IMR-90 (cell line): ENCODE measurements at places on chromosomes 13 and 19.

DNA sequence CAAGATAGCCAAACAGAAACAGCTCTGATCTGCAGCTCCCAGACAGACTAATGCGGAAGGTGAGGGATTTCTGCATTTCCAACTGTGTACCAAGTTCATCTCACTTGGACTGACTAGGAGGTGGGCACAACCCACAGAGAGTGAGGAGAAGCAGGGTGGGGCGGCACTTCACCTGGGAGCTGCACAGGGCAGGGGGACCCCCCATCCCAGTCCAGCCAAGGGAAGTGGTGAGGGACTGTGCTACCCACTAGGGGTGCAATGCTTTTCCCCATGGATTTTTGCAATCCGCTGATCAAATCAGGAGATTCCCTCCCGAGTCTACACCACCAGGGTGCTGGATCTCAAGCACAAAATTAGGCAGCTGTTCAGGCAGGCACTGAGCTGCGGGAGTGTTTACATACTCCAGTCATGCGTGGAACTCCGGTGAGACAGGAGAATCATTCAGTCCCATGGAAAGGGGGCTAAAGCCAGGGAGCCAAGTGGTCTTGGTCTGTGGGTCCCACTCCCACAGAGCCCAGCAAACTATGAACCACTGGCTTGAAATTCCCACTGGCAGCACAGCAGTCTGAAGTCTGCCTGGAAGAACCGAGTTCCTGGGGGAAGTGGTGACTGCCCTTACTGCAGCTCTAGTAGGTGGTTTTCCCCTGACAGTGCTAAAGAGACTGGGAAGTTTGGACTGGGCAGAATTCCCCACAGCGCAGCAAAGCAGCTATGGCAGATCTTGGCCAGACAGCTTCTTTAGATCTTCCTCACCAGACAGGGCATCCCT, 85.1 kb upstream of the UFM1 start:
- no peak for DNase-seq

DNA sequence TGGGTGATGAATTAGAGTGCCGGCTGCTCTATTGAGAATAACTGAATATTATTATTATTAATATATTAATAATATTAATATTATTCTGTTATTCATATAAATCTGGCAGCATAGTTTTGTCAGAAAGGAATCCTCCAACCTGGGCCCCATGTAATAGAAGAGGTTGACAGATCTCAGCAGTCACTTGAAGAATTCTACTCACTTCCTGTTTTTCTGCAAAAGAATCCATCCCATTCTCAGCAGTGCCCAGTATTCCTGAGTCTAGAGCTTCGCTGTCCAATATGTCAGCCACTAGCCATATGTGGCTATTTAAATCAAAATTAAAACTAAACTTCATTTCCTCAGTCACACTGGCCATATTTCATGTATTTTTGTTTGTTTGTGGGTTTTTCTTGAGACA, 72.4 kb upstream of the USPL1 start:
- no peak for DNase-seq

DNA sequence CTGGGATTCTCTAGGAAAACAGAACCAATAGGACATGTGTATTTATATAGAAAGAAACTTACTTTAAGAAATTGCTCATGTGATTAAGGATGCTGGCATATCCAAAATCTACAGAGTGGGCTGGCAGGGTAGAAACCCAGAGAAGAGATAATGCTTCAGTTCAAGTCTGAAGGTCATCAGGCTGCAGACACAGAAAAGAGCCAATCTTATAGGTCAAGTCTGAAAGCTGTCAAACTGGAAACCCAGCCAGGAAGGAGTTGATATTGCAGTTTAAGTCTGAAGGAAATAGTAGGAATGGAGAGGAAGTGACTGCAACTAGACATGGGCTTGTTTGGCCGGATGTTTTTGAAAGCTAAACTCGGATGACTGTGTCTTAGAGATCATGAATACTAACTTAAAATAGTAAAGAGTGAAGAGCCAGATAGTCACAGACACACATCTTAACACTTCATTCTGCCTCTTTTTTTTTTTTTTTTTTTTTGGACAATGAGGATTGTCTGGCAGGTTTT, 125.3 kb upstream of the GPC6 start:
- no peak for DNase-seq

DNA sequence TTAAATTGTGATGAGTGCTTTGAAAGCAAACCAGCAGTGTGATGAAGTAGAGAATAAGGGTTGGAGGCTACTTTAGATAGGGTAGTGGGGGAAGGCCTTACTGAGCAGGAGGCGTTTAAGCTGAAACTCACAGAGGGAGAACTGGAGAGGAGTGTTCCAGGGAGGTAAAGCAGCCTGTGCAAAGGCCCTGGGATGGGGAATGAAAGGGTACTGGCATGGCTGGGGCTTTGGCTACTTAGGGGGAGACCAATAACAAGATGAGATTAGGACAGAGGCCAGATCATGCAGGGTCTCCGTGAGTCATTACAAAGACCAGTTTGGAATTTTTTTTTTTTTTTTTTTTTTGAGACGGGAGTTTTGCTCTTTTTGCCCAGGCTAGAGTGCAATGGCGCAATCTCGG, 1.1 kb downstream of the PPP5C start:
- no peak for DNase-seq

DNA sequence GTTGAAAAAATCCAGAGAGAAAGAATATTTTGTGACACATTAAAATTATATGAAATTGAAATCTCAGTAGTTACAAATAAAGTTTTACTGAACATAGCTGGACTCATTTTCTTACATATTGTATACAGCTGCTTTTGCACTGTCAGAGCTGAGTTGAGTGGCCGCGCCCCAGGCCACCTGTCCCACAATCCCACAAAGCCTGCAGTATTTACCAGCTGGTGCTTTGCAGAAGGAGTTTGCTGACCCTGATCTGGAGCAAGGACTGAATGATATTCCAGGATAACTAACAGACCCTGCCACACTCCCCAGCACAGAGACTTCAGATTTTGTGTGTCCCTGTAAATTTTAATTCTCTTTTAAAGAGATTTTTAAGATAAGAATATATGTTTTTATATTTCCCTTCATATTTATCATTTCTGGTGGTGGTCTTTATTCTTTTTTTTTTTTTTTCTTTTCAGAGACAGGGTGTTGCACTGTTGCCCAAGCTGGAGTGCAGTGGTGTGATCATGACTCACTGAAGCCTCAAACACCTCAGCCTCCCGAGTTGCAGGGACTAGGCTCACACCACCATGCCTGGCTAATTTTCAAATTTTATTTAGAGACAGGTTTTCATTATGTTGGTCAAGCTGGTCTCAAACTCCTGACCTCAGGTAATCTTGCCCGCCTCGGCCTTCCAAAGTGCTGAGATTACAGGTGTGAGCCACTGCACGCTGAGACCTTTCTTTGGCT, 48.5 kb downstream of the TDRD12 start:
- no peak for DNase-seq

DNA sequence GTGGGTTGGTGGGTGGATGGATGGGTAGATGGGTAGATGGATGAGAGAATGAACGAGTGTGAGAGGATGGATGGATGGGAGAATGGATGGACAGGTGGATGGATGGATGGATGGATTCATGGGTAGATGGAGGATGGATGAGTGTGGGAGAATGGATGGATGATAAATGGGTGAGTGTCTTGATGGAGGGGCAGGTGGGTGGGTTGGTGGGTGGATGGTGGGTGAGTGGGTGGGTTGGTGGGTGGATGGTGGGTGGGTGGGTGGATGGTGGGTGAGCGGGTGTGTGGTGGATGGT, 35.4 kb upstream of the ONECUT3 start:
- no peak for DNase-seq

DNA sequence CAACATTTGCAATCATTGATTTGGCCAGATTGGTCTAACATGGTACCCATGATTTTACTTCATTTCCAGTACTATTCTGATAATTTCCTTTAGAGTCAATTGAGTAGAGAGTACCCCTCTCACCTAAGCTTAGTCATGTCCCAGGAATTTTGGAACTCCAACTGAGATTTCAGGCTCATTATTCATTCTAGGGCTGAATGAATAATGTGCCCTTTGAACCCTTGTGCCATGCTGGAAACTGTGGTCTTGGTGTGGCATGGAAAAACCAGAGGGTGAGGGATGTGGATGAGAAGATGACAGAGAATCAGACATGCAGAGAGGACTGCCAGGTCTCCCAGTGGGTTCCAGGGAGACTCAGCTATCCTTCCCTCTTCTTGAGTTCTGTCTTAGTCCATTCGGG, 30.2 kb downstream of the ITM2B start:
- DNase-seq = no peak

- no peak for DNase-seq
Measured at GRCh38 chr19:28554321-28555091, 658.4 kb downstream of the UQCRFS1 start.
